ENCODE measurements at places on chromosomes 7 and 10.

DNA sequence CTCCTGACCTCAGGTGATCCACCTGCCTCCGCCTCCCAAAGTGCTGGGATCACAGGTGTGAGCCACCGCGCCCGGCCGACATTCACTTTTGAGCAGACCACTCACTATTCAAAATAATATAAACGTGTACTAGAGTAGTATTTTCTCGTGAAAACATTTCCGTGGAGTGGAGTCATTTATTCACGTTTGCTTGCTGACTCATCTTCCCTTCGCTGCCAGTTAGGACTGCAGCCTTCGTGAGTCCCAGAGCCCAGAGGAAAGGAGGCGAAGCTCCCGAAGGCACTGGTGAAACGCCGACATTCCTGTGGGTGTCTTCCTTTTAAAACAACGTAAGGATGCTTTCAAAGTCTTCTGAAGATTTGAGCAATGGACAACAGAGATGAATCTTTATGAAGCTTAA lies 10.9 kb upstream of the INPP5A start:
- no peak for DNase-seq

DNA sequence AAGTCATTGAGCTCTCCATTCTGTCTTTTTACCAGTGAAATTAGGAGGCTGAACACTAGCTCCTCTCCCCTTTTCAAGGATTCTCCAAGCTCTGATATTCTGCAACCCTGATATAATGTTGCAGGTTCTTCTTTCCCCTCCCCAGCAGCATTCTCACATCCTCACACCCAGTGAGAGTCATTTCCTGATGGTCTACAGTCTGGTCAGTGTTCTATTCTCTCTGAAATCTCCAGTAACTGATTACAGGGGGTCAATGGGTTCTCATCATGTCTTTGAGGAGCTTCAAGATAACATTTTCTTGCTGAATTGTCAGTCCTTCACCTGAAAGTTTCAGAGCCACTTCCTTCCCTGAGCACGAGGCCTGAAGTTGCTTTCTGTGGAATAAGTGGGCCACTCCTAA lies 299.4 kb downstream of the PTEN start:
- no peak for DNase-seq

GRCh38 chr7:27303026-27303425 lies 60.4 kb downstream of the EVX1 start:
- no peak for DNase-seq

- DNase-seq, result peak; percentile 96
Observed at GRCh38 chr7:98400542-98401340, at the start of gene BAIAP2L1. BAIAP2L1 (minus strand) TSS chr7:98401090; CDS start chr7:98400852, 238 bp downstream.

- DNase-seq, result no peak
Observed at GRCh38 chr10:27188897-27189296, 33.7 kb downstream of the MASTL start.

GRCh38 chr7:94064541-94065191 lies 60.5 kb upstream of the BET1 start:
- DNase-seq, result no peak

- no peak for DNase-seq
Observed at GRCh38 chr7:20557116-20557515, 58.4 kb upstream of the ABCB5 start.

DNA sequence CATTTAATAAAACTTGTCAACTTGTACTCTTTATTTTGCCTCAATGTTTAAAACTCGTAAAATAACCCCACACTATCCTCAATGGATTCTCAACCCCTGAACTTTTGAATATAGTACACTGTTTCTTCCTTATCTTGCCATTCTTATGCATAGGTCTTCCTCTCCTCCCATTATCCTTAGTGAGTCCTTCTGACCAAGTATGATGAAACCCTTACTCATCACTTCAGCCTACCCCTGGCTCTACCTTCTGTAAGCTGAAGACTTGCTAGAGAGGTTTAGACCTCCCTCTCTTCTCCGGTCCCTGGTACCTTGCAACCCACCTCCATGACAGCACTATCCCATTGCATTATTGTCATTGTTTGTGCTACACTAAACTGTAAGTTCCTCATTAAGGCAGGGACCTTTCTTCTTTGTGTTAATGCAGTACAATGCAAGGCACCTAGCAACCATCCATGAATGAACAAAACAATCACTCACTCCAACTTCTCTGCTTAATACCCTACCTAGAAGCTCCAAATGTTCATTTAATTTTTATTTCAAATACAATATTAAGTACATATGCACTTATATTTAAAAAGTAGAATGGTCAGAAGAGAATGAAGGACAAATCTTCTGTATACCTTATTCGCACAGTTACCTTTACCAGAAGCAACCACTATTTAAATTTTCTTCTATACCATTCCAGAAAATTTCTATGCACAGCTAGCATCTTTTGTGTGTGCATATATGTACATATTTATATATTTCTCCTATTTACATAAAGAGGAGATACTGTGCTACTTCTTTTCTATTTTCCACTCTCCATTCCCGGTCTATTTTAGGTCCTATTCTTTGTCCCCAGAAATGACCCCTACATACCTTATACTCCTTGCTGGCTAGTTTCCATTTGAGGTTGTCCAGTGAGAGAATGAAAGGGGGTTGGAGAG lies 77.5 kb downstream of the SLC16A9 start:
- DNase-seq, result no peak

GRCh38 chr7:92306153-92306552 lies 60.4 kb downstream of the ANKIB1 start:
- DNase-seq, result no peak

GRCh38 chr7:148723166-148723559 lies 24.5 kb downstream of the CUL1 start:
- no peak for DNase-seq
